A549 treated with CpdA at 1 μM for 4 hours (cell line): ENCODE measurements at places on chromosomes 5 and 9. TPM values are rescaled to one million over a fixed set of nuclear protein-coding genes. Genes with fewer than 3 reads are reported as not detected.

Gene SEMA6A
- 0.07 to 0.21 TPM (median 0.13 TPM) in 5 replicates for total RNA-seq

Gene CYFIP2
- total RNA-seq: 15.3 to 21.0 TPM (median 20.7 TPM) in 5 replicates

Gene ZDHHC11B
- total RNA-seq: 1.1 to 1.5 TPM (median 1.3 TPM) in 5 replicates

Gene CCNB1
- total RNA-seq: 261 to 299 TPM (median 292 TPM) in 5 replicates

Gene FOXD4L4
- 0.08 TPM in 2 of 5 replicates, not detected in the others for total RNA-seq

Gene AGXT2
- total RNA-seq: not detected in 5 replicates

Gene ZDHHC21
- 2.1 to 4.5 TPM (median 2.6 TPM) in 5 replicates for total RNA-seq
